ENCODE measurements at places on chromosomes 2 and 18.

DNA sequence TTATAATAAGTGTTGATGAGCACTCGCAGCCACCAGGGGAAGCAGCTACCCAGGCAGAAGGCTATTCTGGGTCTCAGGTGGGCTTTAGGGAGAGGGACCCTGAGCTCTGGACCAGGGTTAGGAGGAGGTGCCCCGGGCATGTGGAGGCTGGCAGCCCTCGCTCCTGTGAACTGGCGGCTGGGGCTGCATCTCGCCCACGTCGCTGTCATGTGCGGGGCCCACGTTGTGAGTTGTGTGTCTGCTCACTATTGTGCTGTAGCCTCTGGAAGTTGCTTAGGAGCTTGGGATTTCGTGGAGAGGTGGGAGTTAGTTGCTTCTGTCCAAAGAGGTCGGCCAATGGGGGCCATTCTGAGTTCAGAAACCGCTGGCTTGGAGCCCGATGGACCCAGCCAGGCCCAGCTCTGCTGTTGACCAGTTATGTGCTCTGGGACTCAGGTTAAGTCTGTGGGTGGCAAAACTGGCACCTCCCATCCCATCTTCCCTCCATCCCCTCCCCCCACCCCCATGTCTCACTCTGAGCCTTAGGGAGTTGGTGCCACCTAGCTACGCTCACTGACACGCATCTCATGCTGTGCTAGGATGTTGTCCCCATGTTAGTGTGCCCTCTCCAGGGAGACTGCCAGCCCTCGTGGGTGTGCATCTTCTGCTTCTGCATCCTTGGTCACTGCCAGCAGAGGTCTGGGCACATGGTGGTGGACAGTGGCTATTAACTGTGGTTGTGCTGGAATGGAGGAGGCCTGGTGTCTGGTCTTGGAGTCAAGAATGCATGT, 18.5 kb downstream of the RRM2 start:
- DNase-seq = no peak

DNA sequence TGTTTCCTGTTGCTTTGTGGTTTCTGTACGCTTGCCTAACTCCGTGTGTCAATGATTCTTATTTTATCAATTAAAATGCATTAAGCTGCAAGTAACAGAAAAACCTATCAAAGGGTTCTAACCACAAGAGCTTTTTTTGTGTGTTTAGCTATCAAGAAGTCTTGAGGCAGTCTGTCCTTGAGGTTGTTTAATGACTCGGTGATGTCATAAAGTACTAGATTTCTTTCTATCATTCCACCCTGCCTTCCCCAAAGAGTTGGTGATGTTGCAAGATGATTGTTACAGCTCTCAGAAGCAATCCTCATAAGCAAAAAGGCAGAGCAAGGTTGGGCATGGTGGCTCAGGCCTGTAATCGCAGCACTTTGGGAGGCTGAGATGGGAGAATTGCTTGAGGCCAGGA, 51.9 kb upstream of the SPTBN1 start:
- DNase-seq = no peak

DNA sequence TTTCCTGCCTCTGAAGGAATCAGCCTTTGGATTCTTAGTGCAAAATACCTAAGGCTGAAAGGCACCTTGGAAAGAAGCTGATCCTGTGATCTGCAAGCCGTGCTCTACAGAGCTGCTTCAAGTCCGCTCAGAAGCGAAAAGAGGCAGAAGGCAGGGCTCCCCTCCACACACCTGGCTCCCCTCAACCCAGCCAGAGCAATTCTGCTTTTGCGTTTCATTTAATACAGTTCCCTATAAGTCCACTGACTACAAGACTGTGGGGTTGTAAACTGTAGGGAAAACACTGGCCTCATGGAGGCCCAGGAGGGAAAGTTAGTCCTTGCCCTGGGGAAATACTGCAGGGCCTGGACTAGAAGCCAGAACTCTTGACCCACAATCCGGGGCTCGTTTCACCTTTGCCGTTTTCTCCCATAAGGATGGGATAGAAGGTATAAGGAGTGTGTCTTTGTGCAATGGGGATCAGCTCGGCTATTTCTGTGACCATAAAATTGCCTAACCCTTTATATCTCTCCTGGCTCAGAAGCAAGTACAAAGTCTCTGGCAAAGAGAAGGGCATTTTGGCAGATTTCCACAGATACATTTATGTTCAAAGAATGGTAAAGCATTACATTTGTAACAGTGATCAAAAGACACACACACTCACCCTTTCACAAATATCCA, 95.8 kb upstream of the TEX51 start:
- DNase-seq = no peak

DNA sequence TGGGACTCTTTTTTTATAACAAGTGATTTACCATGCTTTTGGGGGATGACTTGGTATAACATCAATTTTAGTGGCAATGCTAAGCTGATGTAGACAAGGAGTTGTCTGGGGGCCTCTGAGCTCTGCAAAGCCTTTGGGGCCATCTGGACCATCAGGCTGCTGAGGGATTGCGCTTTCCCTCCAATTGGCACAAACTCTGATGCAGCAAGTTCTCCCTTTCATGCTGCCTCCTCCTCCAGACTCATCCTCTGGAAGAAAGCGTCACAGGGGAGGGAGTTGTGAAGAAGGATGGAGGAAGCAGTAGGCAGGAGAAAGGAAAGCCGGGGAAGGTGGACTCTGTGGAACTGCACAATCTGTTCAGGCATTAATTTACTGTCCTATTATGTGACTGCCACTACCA, 10.2 kb upstream of the FAP start:
- no peak for DNase-seq

GRCh38 chr2:10252224-10252623, 50.5 kb upstream of the HPCAL1 start:
- no peak for DNase-seq

- DNase-seq = no peak
These were observed 191.6 kb upstream of the SLC14A2 start for GRCh38 chr18:45423659-45424058.

GRCh38 chr2:95055262-95055661, 29.8 kb downstream of the MAL start:
- no peak for DNase-seq

- no peak for DNase-seq
These were observed 584 bp downstream of the COA5 start for GRCh38 chr2:98607741-98608115.
